Left renal pelvis (tissue), 4 donors: ENCODE measurements at places on chromosomes 2 and 18. TPM values are rescaled to one million over a fixed set of nuclear protein-coding genes. Genes with fewer than 3 reads are reported as not detected.

Gene NHEJ1
- 14.8 TPM for polyA plus RNA-seq

Gene CYP26B1
- polyA plus RNA-seq: 14.0 TPM

Gene CNDP1
- polyA plus RNA-seq: 0.86 TPM

Gene ST8SIA3
- polyA plus RNA-seq: not detected

Gene ZNF892
- polyA plus RNA-seq: 5.3 TPM

Gene CD8A
- polyA plus RNA-seq: 0.19 TPM

Gene IGFBP2
- 285 TPM for polyA plus RNA-seq

Gene MSTN
- 1.9 TPM for polyA plus RNA-seq

Gene MAP3K19
- polyA plus RNA-seq: 0.49 TPM

Gene ANKRD30BL
- polyA plus RNA-seq: 0.57 TPM

Gene LPIN1
- polyA plus RNA-seq: 25.5 TPM

Gene POTEJ
- polyA plus RNA-seq: not detected

DNA sequence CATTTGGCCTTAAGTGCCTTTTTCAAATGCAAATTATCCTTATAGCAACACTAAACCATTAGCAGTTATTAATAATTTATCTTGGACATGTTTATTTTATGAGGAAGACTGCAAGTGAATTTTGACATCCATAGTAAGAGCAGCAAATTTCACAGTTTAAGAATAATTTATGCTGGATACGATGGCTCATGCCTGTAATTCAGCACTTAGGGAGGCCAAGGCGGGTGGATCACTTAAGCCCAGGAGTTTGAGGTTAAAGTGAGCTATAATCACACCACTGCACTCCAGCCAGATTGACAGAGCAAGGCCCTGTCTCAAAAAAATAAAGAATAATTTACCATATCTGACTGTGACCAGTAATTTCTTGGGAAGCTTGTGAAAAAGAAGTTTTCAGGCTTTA lies 286.2 kb downstream of the TMX3 start:
- DNase-seq: no peak

DNA sequence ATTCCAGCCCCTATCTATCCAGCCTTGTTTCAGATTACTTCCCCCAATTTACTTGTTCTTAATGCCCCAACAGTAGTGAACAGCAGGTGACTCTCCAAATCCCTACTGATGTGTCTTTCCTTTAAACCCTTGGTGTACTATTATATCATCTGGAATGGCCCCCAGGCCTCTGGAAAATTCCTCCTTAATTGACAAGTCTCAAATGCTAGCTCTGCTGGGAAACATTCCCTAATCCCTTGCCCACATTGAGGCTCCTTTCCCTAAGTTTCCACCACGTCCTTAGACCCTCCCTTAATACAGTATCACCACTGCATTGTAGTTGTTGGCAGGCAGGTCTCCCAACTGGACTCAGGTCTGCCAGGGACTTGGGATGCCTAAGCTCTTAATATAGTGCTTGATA lies 41.0 kb downstream of the MYO3B start:
- DNase-seq: no peak

GRCh38 chr2:134760385-134760784 lies 41.6 kb upstream of the TMEM163 start:
- no peak for DNase-seq

GRCh38 chr18:50338122-50338521 lies 36.7 kb upstream of the SKA1 start:
- DNase-seq: no peak

DNA sequence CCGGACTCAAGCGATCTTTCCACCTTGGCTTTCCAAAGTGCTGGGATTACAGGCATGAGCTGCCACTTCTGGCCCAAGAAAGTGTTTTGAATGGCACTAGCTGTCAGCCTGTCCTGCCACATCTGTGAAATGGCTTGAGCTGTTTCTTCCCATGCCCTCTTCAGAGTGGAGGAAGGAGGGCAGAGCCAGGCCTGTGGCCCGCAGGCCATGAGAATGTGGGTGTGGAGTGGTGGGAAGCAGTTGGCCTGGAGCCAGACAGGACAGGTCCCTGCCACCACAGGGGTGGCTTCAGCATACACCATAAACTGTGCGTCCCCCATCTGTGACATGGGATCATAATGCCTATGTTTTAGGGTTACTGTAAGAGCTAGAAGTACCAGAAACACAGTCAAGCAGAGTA lies 6.5 kb downstream of the SLC66A3 start:
- DNase-seq: no peak

DNA sequence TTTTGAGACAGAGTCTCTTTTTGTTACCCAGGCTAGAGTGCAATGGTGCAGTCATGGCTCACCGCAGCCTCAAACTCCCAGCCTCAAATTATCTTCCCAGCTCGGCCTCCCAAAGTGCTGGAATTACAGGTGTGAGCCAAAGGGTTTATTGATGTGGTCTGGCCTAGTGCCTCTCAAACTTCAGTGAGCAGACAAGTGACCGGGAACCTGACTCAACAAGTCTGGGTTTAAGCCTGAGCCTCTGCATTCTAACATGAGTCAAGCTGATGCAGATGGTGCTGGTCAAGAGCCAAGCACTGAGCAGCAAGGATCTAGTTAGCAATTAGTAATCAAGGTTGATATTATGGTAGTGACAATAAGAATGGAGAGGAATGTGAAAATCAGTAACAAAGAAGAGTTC lies 21.3 kb downstream of the CDK15 start:
- DNase-seq: no peak

DNA sequence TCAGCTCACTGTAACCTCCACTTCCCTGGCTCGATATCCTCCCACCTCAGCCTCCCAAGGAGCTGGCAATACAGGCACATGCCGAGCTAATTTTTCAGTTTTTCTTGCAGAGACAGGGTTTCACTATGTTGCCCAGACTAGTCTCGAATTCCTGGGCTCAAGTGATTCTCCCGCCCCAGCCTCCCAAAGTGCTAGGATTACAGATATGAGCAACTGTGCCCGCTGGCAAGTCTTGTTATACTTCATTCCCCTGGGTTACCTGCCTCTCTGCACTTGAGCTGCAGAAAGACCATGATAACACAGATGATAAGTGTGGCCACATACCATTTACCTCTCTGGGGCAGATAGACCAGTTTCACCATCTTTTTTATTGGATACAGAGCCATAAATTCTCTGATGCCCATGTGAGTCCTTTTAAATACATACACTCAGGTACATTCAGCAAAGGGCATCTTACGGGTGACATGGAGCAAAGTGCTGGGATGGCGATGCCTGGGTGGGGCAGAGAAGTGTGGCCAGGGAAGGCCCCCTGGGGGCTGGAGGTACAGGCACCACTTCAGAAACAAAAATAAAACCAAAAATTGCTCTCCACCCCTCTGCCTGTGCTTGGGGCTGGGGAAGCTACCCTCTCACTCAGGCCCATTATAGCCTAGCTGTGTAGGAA lies 20.4 kb downstream of the CCT7 start:
- DNase-seq: no peak

GRCh38 chr18:6683112-6683876 lies 46.2 kb upstream of the ARHGAP28 start:
- no peak for DNase-seq

- no peak for DNase-seq
Observed at GRCh38 chr2:168490015-168490874, 34.2 kb downstream of the CERS6 start.

DNA sequence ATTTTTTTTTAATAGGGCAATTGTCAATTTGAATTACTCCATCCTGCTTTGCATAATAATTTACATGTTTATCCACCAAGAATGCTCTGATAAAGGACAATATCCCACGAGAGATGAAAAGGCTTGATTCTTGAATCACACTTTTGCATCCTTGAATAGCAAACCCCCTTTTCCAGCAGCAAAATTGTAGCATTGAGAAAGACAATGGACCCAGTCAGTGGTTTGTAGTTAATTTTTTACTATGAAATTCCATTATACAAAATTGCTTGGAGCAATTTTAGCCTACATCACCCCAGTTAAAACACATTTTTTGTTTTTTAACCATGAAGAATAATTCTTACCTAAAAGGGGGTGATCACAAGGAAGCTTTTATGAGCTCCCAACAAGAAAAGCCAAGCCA lies 255.1 kb downstream of the RND3 start:
- no peak for DNase-seq

DNA sequence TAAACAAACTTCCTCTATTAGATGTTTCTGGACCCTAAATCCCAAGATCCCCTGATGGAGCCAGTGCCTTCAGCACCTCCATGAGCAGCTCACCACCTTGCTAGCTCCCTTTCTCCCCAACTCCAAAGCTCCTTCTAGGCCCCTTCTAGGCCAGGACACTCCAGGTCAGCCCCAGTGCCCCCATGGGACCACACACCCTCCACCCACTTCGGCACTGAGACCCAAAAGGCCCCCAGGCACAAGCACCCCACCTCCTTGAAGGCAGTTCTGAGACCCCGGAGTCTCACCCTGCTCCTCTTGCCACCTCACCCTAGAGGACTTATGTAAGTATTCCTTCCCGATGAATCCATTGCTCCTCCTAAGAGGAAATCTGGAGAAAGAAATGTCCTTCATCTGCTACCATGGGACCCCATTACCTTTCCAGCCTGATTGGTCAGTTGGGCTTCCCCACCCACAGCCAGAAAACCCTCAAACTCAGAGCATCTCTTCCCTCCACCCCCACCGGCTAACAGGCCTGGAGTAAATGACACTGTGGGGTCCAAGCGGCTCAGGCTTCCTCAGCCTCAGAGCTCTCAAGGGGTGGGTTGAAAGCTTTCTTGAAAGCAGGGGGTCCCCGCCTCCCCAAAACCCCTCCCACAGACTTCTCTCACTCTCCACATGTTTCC lies 9.8 kb upstream of the ARMC9 start:
- DNase-seq: no peak

GRCh38 chr2:177574356-177574755 lies 181.8 kb downstream of the AGPS start:
- DNase-seq: no peak

GRCh38 chr2:216545359-216545758 lies 46.7 kb downstream of the RPL37A start:
- no peak for DNase-seq

DNA sequence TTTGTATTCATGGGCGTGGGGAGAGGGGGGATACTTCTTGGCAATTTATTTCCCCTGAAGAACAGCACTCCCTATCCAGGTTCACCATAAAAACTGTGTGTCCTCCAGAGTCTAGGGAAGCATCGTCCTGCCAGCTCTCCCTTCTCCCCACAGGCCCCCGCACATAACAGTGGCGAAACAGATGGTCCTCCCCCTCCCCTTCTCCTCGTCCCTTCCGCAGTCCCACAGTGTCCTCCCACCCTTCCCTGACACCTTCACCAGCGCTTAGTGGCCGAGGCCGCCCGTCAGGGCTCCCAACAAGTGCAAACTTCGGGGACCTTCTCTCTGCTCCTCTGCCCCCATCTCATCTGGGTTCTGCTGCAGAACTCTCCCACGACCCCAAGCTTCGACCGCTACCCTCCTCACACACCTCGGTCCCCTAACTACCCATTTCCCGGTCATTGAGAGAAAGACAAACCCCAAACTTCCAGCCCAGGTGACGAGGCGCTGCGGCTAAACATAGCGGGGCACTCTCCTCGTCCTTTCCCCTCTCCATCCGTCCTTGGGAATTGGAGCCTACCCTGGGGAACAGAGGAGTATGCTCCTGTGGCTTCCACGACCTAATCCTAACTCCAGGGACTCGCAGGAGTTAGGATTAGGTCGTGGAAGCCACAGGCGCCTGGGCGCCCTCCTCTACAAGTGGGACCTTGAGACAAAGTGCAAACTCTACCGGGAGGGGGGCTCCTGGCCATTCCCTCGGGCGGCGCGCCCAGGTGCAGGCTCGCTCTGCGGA lies 971 bp downstream of the ZNF385B start:
- no peak for DNase-seq

DNA sequence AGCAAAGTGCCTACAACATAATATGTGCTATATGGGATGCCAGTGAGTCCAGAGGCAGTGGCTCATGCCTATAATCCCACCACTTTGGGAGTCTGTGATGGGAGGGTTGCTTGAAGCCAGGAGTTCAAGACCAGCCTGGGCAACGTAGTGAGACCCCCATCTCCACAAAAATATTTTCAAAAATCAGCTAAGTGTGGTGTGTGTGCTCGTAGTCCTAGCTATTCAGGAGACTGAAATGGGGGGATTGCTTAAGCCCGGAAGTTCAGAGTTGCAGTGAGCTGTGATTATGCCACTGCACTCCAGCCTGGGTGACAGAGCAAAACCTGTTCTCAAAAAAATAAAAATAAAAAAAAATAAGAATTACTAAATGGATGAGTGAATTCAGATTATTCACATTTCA lies 23.4 kb downstream of the OTX1 start:
- no peak for DNase-seq

DNA sequence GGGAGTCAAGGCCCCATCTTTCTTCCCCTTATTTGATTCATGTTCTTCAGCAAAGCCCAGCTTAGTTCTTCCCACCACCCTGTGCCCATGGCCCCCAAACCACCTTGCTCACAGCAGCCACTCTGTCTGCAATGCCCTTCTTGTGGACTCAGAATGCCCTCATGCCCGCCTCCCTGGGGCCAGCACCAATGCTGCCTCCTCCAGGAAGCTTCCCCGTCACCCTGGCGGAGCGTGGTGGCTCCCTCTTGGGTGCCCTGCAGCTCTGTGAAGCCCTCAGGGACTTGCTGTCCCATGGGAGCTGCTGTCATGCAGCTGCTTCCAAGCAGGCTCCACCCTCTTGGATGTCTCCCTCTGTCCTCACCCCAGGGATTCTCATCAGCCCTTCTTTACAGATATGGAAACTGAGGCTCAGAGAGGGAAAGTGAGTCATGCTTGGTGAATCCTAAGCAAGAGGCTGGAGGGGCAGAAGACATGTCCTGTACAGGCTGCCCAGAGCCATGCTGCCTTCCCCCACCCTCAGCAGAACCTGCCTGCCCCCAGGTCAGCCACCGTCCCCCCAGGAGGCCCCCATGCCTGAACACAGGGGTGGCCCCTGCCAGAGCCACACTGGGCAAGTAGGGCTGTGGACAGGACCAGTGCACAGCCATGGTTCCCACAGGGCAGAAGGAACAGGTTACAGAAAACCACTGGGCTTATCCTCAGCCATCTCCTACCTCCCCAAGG lies 11.8 kb upstream of the DUSP2 start:
- no peak for DNase-seq
